ENCODE measurements at places on chromosomes 7 and 10.

DNA sequence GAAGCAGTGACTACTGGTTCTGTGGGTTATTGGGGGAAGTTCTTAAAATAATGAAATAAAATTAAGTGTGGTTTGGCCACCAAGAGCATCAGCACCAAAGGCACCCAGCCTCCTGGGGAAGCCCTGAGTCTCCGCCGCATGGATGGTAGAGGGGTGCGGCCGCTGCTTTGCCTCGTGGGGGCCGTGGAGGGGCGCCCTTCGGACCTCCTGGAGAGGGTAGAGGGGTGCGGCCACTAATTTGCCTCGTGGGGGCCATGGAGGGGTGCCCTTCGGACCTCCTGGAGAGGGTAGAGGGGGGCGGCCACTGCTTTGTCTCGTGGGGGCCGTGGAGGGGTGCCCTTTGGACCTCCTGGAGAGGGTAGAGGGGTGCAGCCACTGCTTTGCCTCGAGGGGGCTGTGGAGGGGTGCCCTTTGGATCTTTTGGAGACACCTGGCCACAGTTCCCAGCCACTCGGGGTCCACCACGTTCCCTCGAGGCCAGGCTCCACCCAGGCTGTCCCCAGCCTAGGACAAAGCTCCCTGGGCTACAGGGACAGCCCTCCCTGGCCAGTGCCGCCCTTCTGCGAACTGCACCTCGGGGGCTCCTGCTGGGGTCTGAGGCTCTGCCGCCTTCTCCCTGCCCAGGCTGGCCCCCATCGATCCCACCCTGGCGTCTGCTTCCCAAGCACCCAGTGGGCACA, 535.1 kb downstream of the PTPRN2 start:
- no peak for DNase-seq

DNA sequence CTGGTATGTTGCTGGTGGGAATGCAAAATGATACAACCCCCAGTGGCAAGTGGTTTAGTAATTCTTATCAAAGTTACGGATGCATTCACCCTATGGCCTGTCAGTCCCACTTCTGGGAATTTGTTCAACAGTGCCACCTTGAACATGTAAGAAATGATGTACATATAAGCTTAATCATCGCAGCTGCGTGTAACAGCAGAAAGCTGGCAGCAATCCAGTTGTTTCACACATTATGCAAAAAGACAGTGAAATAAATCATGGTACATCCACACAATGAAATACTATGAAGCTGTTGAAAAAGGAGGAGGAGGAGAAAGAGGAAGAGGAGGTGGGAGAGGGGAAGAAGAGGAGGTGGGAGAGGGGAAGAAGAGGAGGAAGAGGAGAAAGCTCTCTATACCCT, 76.2 kb upstream of the MYL10 start:
- no peak for DNase-seq

DNA sequence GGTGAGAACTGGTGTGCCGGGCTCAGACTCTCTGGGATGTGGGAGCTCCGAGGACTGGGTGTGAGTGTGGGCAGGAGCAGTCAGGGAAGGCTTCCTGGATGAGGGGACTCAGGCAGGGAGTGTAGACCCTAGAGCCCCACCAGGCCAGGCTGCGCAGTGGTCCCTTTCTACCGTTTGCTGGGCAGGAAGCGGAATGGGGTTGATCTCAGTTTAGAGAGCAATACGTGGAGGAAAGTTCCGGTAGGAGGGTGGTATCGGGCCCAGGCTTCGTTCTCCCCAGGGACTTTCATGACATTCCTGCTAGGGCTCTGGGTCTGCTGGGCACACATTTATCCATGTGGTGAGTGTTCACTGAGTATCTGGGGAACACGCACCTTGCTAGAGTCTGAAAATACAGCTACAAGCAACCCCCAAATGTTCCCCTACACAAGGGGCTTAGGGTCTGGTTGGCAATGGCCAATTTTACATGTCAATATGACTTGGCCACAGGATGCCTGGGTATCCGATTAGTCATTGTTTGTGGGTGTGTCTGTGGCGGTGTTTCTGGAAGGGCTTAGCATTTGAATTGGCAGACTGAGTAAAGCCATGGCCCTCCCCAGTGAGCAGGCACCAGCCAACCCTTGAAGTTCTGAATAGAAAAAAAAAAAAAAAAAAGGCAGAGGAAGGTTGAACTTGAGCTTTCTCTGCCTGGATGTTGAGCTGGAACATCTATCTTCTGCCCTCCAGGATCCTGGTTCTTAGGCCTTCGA, 20.8 kb downstream of the GHRHR start:
- DNase-seq = no peak

- DNase-seq = no peak
Observed at GRCh38 chr10:5485948-5486852, 13.2 kb downstream of the CALML5 start.

DNA sequence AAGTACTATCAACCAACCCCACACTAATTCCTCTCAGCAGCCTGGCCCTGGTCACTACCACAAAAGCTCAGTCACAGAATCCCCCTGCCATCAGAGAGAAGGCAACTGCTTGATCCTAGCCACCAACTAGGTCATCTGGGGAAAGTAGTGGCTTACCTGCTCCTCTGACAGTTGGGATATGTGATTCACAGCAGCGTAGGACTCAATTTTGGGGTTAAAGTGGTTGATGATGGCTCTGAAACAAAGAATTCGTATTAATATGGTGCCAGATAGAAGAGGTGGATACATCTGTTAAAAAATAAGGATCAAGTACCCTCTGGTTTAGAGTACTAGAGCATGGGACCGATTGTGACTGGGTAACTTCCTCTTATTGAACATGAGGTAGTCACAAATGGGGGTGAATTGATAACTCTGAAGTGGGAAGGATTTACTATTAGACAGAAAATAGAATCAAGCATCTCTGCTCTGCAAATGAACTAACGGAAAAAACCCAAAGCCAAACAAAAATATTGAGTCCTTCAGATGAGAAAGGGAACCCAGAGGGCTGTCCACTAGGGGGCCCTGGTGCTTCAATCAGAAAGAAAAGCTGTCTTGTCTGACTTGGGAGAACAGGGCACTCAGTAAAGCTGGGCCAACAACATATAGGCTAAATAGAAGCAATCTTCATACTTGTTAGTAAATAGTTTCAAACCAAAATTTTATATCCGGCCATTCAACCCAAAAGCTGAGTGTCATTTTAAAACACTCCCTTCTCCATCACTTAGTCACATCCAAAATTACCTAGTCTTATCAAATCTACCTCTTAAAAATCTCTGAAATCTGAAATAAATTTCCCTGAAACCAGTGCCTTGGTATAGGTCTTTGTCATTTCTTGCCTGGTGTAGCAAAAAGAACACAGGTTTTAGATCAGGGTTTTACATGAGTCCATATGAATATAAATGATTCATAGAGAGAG, 45.9 kb upstream of the KCNIP2 start:
- peak; percentile 69 for DNase-seq

- no peak for DNase-seq
Observed at GRCh38 chr10:43024942-43025700, 51.7 kb upstream of the RET start.

DNA sequence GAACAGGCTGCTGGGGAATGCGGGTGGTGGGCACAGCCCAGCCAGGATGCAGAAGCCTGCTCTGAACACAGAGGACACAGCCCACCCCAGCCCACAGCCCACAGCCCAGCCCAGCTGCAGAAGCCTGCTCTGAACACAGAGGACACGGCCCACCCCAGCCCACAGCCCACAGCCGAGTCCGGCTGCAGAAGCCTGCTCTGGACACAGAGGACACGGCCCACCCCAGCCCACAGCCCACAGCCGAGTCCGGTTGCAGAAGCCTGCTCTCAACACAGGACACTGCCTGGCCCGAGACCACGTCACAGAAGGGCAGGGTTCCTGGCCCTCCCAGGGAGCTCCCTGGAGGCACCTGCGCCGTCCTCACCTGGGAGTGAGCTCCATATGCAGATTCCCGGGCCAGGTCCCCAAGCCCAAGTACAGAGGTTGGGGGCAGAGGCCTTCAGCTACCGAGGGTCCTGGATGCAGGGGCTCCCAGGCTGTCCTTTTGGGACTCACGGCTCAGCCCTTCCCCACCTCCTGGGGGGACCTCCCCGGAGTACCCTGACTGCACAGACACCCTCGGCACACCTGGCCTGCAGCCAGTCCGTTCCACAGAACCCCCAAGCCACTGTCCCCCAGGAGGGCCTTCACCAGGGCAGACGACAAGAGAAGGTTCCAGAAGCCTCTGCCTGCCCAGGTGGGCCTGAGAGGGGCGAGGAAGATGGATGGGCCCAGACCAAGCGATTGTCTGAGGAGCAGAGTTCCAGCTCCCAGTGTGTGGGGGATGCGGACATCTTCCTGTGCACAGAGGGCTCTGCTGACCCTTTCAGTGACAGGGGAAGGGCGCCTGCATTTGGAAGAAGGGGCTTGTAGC, 23.7 kb upstream of the FOXL3 start:
- DNase-seq = no peak

DNA sequence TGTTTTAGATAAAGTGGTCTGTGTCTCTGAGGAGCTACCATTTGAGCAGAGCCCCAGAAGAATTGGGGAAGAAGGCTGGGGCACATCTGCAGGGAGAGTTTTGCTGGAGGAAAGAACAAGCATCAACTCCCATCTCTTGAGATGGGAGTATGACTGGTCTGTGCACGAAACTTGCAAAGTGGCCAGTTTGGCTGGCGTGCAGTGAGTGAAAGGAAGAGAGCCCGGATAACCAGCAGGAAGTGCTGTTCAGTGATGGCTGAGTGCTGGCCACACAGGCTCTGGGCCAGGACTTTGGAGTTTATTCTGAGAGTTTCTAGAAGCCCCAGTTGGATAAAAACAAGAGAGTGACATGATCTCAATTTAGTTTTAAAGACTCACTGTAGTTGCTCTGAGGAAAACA, 34.4 kb upstream of the SVIL start:
- no peak for DNase-seq

DNA sequence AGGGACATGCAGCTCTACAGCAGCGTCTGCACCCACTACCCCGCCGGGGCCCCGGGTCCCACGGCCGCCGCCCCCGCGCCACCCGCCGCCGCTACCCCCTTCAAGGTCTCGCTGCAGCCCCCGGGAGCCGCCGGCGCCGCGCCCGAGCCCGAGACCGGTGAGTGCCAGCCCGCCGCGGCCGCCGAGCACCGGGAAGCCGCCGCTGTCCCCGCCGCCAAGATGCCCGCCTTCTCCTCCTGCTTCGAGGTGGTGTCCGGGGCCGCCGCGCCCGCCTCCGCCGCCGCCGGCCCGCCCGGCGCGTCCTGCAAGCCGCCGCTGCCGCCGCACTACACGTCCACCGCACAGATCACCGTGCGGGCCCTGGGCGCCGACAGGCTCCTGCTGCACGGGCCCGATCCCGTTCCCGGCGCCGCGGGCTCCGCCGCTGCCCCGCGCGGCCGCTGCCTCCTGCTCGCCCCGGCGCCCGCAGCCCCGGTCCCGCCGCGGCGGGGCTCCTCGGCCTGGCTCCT, 631 bp downstream of the OTUD1 start:
- DNase-seq = peak; percentile 6

- DNase-seq = peak; percentile 95
Observed at GRCh38 chr10:45672181-45673073, at the start of gene ZFAND4. TSS of gene ZFAND4 (minus strand) at chr10:45672772. CDS start at chr10:45663725, 9,047 bp downstream.

GRCh38 chr10:61905837-61906561, 4.5 kb downstream of the ARID5B start:
- DNase-seq = no peak

DNA sequence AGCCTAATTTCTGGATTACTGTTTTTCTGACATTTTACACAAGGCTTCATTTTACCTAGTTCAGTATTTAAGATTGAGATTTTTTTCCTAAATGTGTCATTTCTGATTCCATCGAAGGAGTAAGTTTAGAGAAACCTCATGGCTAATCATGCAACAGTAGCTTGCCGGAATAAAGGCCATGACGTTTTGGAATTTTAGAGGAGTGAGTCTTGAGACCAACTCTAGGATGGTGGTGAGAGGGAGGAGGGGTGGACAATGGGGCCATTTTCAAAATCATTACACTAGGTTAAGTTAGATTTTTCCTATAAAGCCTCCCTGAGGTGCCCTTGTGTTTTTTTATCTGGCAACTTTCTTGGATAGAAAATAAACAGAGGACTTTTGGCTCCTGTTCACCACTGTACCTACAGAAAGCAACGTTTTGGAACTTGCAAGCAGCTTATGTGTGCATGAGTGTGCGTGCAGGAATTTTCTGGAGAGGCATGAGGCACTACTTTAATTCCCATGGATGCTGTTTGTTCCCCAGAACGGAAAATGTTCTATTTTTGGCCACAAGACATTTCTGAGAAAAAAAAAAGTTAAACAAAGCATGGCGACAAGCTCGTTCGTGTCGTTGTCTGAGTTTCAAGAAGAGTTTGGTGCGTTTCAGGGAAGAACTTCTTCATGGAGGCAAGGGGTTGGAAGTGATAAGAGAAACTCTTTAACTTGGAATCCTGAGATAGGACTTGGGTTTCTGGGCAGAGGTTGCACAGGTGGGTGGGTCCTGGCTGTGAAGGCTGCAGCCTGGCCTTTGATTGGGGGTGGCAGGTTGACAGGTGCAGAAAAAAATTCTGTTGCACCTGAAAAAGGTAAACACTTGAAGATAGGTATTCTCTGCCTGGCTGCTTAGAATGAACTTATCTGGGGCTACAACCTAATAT, 178.1 kb downstream of the PTEN start:
- DNase-seq = no peak

GRCh38 chr10:122234416-122234815, 36.7 kb upstream of the BTBD16 start:
- no peak for DNase-seq

GRCh38 chr7:5997210-5997808, 11.5 kb downstream of the PMS2 start:
- DNase-seq = peak; percentile 11

DNA sequence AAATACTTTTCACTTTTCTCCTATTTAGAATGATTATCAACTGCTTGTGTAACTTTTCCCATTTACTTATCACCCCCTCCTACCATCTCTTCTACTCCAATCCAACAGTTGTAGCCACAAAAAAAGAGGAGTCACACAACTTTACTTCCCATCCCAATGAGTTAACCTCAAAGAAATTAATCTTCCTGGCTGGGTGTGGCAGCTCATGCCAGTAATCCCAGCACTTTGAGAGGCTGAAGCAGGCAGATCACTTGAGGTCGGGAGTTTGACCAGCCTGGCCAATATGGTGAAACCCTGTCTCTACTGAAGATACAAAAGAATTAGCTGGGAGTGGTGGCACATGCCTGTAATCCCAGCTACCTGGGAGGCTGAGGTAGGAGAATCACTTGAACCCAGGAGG, 19.9 kb downstream of the SYPL1 start:
- no peak for DNase-seq

DNA sequence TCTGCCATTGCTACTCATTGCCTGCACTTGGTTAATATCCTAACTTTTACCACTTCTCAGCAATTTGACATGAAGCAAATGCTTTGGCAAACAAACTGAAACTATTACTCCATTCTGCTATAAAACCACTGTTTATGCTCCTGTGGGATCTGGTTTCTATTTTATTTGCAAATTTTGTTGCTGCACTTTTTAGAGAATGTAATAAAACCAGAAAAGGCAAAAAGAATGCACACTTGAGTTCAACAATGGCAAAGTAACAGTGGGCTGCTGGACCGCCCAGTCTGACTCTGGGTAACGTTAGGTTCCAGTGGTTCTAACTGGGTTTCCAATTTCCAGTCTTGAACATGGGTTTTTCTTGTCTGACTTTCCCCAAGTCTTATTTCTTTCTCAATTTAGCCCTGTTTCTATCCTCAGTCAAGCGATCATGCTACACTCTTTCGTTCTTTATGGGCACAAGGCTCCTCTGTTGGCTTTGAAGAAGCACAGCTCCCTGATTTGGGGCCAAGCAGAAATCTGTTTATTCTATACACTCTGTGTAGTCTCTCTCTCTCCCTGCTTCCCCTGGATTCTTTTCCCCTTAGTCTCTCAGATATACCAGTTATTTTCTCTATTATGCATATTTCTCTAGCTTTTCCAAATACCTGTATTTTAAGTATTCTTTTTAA, 129.2 kb upstream of the FAM3C start:
- no peak for DNase-seq

GRCh38 chr10:78875331-78875877, 193.4 kb upstream of the ZMIZ1 start:
- no peak for DNase-seq
